ENCODE measurements at places on chromosomes 12 and 14. TPM values are rescaled to one million over a fixed set of nuclear protein-coding genes. Genes with fewer than 3 reads are reported as not detected.

Gene RND1
- 4.0 TPM for total RNA-seq

Gene CCDC177
- not detected for total RNA-seq

Gene ATF7IP
- total RNA-seq, result 72.4 TPM

Gene KLRF1
- not detected for total RNA-seq

Gene MYO1A
- total RNA-seq, result not detected

Gene ZNF84
- 26.0 TPM for total RNA-seq

Gene PLEKHG7
- total RNA-seq, result not detected

Gene INSM2
- total RNA-seq, result not detected

Gene PGF
- total RNA-seq, result 254 TPM

Gene FBXL14
- total RNA-seq, result 11.3 TPM

Gene RGS6
- total RNA-seq, result not detected

Gene GLI1
- 1.1 TPM for total RNA-seq

Gene NEDD1
- 26.8 TPM for total RNA-seq

Gene BICDL1
- total RNA-seq, result not detected

Gene SYT1
- total RNA-seq, result 15.3 TPM

Gene FAM216A
- 7.9 TPM for total RNA-seq

Gene SLC6A15
- 0.24 TPM for total RNA-seq

Gene IQSEC3
- not detected for total RNA-seq

Gene SLC2A3
- total RNA-seq, result 25.7 TPM

Gene GDF3
- 4.1 TPM for total RNA-seq

Gene DUSP6
- 200 TPM for total RNA-seq

Gene SETD1B
- 28.1 TPM for total RNA-seq

Gene ZNF891
- total RNA-seq, result 1.5 TPM

Gene SLCO1B1
- not detected for total RNA-seq

Gene SERPINA10
- not detected for total RNA-seq

Gene ARMH4
- 3.0 TPM for total RNA-seq

Gene CLEC4C
- not detected for total RNA-seq

Gene GZMB
- total RNA-seq, result not detected

Gene WDR20
- 23.6 TPM for total RNA-seq

Gene SERPINA1
- not detected for total RNA-seq

Gene OAS2
- 3.1 TPM for total RNA-seq

Gene KRT82
- total RNA-seq, result not detected

Gene KRT8
- 31.7 TPM for total RNA-seq

Gene MYF6
- not detected for total RNA-seq

Gene TRIAP1
- 46.0 TPM for total RNA-seq

Gene PRH2
- not detected for total RNA-seq

Gene GLS2
- not detected for total RNA-seq

Gene CIROP
- not detected for total RNA-seq

Gene CYP46A1
- total RNA-seq, result 0.14 TPM

Gene NFATC4
- total RNA-seq, result 88.5 TPM

Gene RASSF9
- total RNA-seq, result 2.3 TPM

Gene FOS
- total RNA-seq, result 9.2 TPM

Gene HOXC12
- not detected for total RNA-seq

Gene TCL1B
- not detected for total RNA-seq

Gene PTHLH
- total RNA-seq, result 1.1 TPM

Gene AP1G2
- 39.0 TPM for total RNA-seq

Gene CD163
- not detected for total RNA-seq

Gene SLC5A8
- total RNA-seq, result not detected

Gene KLRB1
- total RNA-seq, result not detected

Gene JPH4
- not detected for total RNA-seq

Gene HNF1A
- total RNA-seq, result not detected

Gene BCL7A
- 12.6 TPM for total RNA-seq

Gene EML5
- total RNA-seq, result 0.09 TPM

Gene GPD1
- not detected for total RNA-seq

Gene NOS1
- total RNA-seq, result not detected

Gene RD3L
- not detected for total RNA-seq

Gene ABHD12B
- not detected for total RNA-seq

Gene SYCP3
- total RNA-seq, result 0.25 TPM

Gene LALBA
- total RNA-seq, result not detected

Gene NOPCHAP1
- total RNA-seq, result 18.2 TPM
